OCI-LY7 (cell line): ENCODE measurements at places on chromosomes 3 and 15.

DNA sequence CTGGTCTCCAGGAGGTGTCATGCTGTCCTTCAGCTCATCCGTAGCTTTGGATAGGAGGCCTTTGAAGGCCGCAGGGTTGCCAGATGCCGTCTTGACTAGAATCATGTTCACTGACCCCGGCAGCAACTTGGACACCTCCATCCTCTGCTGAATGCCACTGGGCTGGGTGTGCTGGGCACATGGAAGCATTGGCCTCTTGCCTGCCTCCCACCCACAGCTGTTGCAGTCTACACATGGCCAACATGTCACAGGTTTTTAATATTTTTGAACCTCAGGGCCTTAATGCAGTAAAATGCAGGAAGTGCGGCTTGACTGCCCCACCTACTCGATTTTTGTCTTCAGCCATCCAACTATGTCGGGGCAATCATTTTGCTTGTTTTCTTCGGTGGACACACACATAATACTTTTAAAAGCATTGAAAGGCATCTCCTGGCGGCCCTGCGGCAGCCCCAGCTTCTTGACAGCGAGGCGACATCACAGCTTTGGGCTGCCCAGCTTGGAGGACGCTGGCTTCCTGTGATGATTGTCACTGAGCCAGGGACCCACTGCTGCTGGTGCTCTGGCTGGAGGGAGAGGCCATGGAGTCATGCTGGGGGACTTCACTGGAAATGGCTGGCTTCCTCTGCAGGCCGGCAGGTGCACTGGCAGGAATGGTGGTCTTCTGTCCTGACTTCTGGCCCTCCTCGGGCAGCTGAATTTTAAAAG is 31.6 kb upstream of the ACAD9 start:
- DNase-seq = no peak

- DNase-seq = no peak
Measured at GRCh38 chr3:192445770-192446644, 281.3 kb downstream of the FGF12 start.

GRCh38 chr15:62119227-62119864 is 45.7 kb downstream of the C2CD4B start:
- peak; percentile 37 for DNase-seq

GRCh38 chr3:81197386-81197785 is 564.1 kb downstream of the GBE1 start:
- DNase-seq = no peak

DNA sequence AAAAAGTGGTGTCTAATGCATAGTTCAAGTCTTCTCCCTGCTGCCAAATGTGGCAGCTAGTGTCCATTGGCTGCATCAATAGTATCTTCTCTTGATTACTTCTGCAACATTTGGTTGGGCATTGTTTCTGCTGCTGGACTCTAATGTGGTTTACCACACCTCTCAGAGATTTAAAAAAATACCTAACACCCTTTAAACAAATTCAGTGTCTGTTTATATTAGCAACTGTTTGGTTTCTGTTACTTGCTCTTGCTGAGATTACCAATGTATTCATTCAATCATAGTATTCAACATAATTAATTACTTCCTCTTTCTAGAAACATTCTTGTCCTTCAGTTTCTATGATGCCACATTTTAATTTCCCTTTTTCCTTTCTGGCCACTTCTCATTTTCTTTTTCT is 20.3 kb upstream of the NECTIN3 start:
- DNase-seq = no peak

DNA sequence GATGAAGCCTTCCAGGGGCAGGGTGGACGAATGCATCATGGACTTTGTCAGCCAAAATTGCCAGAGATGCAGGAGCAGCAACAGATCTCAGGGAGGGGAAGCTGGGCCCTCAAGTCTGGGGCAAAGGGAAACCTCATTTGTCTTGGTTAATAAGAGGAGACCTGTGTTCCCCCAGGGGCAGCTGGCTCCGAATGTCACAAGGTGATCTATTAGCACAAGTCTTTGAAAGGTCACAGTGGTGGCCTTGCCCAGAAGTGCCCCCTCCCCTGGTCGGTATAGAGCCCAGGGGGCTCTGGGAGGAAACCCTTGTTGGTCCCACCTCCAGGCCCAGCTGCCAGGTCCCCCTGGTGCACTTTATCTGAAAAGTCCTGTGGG is 46.2 kb downstream of the ABTB1 start:
- no peak for DNase-seq

DNA sequence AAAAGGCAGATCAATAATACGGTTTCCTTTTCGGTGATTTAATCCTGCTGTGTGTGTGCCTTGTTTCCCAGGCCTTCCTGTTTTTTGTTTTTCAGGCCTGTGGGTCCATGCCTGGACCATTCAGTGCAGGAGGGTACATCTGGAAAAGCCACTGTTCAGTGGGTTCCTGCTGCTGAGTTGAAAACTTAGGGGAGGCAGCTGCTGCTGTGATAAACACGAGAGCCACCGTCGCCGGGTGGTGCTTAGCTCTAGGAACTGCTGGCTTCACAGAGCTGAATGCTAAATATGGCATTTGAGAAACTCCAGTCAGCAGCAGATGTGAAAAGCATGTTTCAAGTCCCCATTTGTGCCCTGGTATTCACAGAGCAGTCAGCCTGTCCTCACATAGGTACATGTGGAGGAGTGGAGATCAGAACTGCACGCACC is 44.0 kb downstream of the SYNM start:
- no peak for DNase-seq

DNA sequence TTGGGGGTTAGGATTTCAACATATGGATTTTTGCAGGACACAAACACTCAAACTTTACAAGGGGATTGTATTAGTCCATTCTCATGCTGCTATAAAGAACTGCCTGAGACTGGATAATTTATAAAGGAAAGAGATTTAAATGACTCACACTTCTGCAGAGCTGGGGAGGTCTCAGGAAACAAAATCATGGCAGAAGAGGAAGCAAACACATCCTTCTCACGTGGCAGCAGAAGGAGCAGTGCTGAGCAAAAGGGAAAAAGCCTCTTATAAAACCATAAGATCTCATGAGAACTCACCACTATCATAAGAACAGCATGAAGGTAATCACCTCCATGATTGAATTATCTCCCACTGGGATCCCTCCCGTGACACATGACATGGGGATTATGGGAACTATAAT is 1183.1 kb downstream of the ZPLD1 start:
- DNase-seq = no peak

DNA sequence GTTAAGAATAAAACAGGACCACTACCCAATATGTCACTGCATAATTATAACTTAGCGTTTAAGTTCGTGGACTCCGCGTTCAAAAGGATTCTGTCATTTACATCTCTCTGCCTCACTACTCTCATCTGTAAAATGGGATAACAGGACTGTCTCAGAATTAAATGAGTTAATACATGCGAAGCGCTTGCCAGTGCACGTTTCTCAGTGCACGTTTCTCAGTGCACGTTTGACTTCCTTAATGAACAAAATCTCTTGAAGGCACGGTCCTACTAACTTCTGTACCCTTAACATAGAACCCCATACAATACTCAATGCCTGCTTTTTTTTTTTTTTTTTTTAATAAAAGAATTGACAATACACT is 499 bp downstream of the RABL3 start:
- no peak for DNase-seq

GRCh38 chr15:59298225-59298853 is 74.3 kb downstream of the MYO1E start:
- DNase-seq = no peak

DNA sequence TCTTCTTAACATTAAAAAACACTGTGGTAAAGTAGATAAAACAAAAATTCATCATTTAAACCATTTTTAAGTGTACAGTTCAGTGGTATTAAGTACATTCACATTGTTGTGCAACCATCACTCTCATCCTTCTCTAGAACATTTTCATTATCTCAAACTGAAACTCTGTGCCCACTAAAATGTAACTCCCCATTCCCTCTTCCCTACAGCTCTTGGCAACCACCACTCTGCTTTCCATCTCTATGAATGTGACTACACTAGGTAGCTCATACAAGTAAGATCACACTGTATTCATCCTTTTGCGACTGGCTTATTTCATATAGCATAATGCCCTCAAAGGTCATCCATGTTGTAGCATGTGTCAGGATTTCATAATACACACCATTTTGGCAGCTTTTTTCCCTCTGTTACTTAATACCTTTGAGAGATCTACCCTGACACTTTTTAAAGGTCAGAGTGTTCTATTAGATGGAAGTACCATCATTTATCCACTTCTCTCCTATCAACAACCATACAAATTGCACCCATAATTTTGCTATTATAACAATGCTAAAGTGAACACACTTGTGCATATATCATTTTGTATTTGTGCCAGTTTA is 42.9 kb upstream of the FRMD4B start:
- no peak for DNase-seq

- DNase-seq = no peak
Measured at GRCh38 chr15:89244574-89244903, 760 bp downstream of the FANCI start.

GRCh38 chr15:63133786-63134185 is 12.1 kb downstream of the LACTB start:
- DNase-seq = no peak

- peak; percentile 76 for DNase-seq
Measured at GRCh38 chr3:177351757-177352158, 154.5 kb upstream of the TBL1XR1 start.

GRCh38 chr3:82509106-82509842 is 747.8 kb upstream of the GBE1 start:
- no peak for DNase-seq

- DNase-seq = no peak
Measured at GRCh38 chr3:129503471-129504291, 24.8 kb upstream of the RHO start.

DNA sequence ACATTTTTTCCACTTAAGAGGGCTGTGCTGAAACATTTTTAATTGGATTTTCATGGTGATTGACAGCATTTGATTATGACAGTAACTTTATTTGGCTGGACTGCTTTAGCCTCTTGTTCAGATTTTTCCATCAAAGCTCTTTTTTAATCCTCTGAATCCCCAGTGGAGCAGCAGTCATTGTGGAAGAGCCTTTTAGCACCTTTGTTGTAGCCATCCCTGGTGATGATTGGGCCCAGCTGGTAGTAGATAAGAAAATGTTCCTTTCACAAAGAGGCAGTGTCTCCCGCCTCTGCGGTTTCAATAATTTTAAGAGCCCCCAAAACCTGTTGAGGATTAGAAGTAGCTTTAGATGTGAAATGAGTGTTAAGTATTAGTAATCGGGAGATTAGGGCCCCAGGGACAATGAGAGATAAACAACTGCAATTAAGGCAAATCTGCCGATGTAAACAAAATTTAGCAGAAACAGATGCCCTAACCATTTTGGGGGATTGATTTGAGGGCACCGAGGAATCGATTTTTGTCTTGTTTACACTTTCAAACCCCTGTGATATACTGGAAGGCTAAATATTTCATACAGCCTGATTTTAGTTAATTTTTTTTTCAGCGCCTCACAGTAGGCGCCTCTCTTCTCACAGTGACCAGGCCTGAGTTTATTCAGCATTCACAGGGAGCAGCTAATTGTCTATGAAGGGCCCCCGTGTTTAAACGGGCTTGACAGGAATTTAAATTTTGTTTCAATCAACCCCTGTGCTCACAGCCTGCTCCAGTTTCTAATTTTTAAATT is 43.2 kb upstream of the SKOR1 start:
- no peak for DNase-seq

DNA sequence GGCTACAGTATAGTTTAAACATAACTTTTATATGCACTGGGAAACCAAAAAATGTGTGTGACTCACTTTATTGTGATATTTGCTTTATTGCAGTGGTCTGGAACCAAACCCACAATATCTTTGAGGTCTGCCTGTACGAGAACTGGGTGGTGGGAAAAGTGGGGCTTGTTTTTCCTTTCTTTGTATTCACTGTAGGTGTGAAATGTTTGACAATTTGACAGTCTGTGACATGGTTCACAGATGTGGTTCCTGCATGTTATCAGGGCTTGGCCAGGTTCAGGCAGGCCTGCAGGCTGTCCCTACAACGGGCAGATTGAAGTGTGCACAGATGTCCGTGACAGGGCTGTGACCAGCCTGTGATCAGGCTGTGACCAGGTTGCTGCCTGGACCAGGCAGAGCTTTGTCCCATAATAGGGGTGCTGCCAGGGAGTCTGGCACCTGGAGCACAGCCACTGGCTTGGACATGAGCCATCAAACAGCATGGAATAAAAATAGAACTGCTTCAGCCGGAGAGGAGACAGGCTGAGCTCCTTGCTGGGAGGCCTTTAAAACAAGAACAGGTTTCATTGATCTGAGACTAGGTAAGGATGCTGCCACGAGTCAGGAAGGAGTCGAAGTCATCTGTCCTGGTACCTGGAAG is 61.0 kb downstream of the KLF13 start:
- DNase-seq = no peak

DNA sequence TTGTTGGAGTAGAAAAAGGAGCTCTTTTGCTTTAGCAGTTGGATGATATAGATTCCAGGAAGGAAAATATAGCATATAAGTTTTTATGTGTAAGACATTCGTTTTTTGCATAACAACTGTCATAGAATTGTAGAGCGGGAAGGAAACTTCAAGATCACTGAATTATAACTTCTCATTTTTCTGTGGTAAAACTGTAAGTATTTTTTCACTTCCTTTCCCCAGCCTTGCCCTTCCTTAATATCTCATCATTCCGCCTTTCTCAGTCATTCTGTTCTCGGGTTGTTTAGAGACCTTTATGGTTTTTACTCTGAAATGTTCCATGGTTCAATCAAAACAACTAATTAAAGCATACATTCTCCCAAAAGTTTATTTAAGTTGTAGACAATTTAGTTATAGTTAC is 1.1 kb downstream of the EAF2 start:
- DNase-seq = peak; percentile 55

GRCh38 chr15:67146875-67147381 is 81.5 kb downstream of the SMAD3 start:
- DNase-seq = no peak

DNA sequence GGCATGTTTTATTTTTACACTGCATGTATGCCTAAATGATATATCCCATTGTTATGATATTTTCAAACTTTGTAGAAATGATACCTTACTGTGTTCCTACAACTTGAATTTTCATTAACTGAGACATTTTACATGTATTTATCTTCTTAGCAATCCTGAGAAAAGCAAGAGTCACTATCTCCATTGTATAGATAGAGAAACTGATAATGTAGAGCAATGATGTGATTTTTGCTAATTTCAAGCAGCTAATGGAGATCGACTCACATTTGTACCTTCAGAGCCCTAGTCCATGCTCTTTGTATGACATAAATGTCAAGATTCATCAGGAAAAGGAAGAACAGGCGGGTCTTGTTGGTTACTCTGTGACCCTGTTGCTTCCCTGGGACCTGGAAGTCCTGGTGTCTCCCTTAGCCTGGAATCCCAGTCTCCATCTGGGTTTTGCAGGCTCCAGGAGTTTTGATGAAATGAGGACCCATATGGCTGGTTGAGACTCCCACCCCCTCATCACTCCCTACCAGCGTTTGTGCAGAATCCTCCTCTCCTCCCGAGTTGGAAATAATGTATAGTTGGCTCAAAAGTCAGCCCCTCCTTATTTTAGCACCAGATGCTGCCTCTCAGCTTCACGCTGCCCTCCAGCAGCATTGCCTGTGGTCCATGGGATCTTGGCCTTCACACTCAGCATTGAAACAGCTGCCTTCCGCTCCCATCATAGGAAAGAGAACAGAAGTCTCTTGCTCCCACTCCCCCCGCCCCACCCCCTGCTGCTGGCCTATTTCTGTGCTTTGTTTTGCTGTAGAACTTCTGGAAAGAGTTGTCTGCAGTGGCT is 67.1 kb downstream of the APBA2 start:
- no peak for DNase-seq
